ENCODE measurements at places on chromosomes 11 and 22.

DNA sequence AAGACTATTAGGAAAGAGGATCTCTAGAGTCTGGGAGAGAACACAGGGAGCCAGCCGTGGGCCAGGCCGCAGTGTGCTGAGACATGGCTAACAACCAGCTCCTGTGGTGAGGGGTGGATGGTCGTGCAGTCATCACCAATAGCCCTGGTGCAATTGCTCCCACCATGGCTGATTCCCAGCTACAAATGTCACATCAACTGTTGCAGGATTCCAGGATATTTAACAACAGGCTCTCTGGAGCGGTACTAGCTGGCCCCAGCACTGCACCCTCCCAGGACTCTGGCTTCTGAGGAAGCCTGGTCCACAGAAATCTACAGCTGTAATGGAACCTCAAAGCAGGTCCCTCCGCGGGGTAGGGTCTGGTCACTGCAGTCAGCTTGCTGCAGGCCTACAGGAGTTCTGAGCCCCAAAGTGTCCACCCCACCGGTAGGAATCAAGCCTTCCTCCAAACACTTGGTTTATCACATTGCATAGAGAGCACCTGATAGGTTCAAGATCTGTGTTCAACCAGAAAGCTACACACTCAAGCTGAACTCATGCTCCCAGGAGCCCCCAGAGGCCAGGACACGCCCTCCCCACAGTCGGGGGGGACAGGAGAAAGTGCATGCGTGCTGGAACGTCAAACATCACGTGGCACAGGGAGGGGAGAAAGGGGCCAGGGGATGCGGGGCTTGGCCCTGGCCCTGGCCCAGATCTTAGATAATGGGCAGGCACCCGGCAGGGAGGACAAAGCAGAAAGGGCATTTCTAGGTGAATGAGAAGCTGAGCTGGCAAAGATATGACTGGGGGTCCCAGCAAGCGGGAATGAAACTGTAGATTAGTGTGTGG is 609.0 kb downstream of the TBC1D22A start:
- no peaks in the 10 kb centered on the region for H3K4me1 ChIP-seq
- no peaks in the 10 kb centered on the region for H3K36me3 ChIP-seq
- H3K27me3 ChIP-seq: peaks cover 10% of the 10 kb centered on the region
- H3K4me3 ChIP-seq: no peak overlapping the region

GRCh38 chr22:45169591-45170466 is 6.1 kb downstream of the NUP50 start:
- H3K27ac ChIP-seq: peak overlapping the region; percentile 90
- peaks cover 74% of the 10 kb centered on the region for H3K36me3 ChIP-seq
- H3K27me3 ChIP-seq: no peaks in the 10 kb centered on the region
- no peak for DNase-seq
- no peak overlapping the region for H3K4me3 ChIP-seq

- peaks cover 11% of the 10 kb centered on the region for H3K36me3 ChIP-seq
- H3K4me1 ChIP-seq: peaks cover 67% of the 10 kb centered on the region
- H3K27ac ChIP-seq: peak overlapping the region; percentile 100
- peak overlapping the region; percentile 80 for H3K4me3 ChIP-seq
Observed at GRCh38 chr11:65381716-65382032, 772 bp downstream of the SLC25A45 start.

DNA sequence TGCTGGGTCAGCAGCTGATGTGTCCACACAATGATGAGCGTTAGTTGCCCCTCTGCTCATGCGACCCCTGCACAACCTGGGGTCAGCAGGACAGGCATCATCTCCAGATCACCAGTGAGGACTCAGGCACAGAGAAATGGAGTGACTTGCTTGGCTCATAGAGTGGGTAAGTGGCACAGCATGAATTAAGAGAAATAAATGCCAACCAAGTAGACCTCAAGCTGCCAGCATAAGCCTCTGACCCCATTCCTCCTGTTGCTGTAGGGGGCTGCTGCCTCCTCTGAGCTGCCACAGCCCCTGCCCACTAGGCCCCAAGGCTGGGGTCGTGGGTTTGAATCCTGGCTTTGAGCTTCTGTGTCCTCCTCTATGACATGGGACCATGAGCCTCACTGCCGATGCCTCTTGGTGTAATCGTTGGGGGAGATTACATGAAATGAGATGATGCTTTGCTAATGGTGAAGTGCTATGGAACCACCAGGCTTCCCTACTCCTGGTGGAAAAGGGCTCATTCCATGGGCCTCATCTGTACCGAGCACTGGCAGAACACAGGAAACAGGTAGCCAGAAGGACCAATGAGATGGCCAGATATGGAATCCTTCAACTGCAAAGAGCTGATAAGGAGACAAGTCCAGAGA is 33.6 kb downstream of the LRRC32 start:
- H3K36me3 ChIP-seq: no peaks in the 10 kb centered on the region
- H3K4me1 ChIP-seq: no peaks in the 10 kb centered on the region
- DNase-seq: no peak
- no peak overlapping the region for H3K27ac ChIP-seq
- H3K4me3 ChIP-seq: no peak overlapping the region
- peaks cover 53% of the 10 kb centered on the region for H3K27me3 ChIP-seq

DNA sequence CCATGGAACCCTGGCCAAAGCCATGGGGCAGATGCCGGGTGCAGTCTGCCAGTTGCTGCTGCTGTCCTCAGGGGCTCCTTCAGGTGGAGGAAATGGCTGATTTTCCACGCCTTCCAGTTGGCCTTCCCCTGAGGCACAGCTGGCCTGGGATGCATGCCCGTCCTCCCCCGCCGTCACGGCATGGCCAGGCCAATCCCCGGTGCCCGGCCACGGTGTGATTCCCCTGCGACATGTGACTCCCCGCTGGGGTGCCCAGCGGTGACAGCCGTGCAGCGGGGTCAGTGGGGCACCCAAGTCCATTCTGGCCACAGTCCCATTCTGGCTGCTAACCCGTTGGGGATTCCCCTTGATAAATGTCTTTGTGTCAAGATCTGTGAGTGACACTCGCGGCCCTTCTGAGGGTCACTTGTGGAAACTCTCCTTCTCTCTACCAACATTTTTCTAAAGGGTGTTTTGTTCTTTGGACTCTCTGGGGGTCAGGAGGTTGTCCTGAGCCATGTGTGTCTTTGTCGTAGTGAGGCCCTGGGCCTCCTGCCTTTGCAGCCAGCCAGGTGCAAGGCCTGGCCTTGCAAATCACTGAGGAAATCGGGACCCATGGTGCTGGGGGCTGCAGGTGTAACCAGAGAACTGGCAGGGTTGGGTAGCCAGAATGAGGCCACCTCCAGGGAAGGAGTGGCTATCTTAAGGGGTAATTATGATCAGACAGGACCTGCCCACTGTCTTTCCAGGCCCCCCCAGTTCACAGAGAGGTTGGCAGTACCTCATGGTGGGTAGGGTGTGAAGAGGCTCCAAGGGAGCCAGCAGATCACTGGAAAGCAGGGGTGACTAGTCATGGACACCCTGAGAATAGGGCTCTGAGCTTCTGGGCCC is 37.1 kb downstream of the KCNQ1OT1 start:
- H3K27me3 ChIP-seq: no peaks in the 10 kb centered on the region
- DNase-seq: no peak
- H3K27ac ChIP-seq: no peak overlapping the region
- no peak overlapping the region for H3K4me3 ChIP-seq
- H3K4me1 ChIP-seq: peaks cover 5% of the 10 kb centered on the region

GRCh38 chr11:73139476-73140198 is 2.5 kb downstream of the FCHSD2 start:
- peaks cover 3% of the 10 kb centered on the region for H3K27me3 ChIP-seq
- H3K27ac ChIP-seq: peak overlapping the region; percentile 67
- no peak for DNase-seq

- no peaks in the 10 kb centered on the region for H3K36me3 ChIP-seq
- H3K4me1 ChIP-seq: no peaks in the 10 kb centered on the region
- DNase-seq: no peak
- H3K4me3 ChIP-seq: no peak overlapping the region
Observed at GRCh38 chr11:126823274-126823673, 177.3 kb downstream of the KIRREL3 start.

GRCh38 chr22:38707346-38707745 is 1.6 kb downstream of the GTPBP1 start:
- no peaks in the 10 kb centered on the region for H3K36me3 ChIP-seq
- H3K27me3 ChIP-seq: no peaks in the 10 kb centered on the region
- H3K4me3 ChIP-seq: peak overlapping the region; percentile 95
- peak overlapping the region; percentile 92 for H3K27ac ChIP-seq

- no peak overlapping the region for H3K4me3 ChIP-seq
- H3K36me3 ChIP-seq: no peaks in the 10 kb centered on the region
- no peaks in the 10 kb centered on the region for H3K4me1 ChIP-seq
- H3K27me3 ChIP-seq: no peaks in the 10 kb centered on the region
- H3K27ac ChIP-seq: no peak overlapping the region
Observed at GRCh38 chr11:16242806-16243205, 113.5 kb downstream of the SOX6 start.

DNA sequence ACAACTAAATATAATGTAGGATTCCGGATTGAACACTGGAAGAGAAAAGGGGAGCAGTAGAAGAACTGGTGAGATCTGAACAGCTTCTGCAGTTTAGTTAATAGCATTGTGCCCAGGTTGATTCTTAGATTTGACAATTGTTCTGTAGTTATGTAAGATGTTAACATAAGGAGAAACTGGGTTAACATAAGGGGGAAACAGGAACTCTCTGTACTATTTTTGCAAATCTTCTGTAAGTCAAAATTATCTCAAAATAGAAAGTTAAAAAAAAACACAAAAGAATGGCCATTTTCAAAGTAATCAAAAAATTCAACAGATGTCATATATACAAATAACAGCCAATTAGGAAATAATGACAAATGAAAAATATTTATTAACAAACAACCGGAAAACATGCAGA is 18.7 kb upstream of the LRP5 start:
- H3K4me1 ChIP-seq: peaks cover 5% of the 10 kb centered on the region
- H3K4me3 ChIP-seq: no peak overlapping the region
- DNase-seq: no peak
- H3K36me3 ChIP-seq: no peaks in the 10 kb centered on the region

- no peaks in the 10 kb centered on the region for H3K36me3 ChIP-seq
- peak; percentile 75 for DNase-seq
- H3K27me3 ChIP-seq: no peaks in the 10 kb centered on the region
- H3K4me1 ChIP-seq: peaks cover 22% of the 10 kb centered on the region
- no peak overlapping the region for H3K27ac ChIP-seq
Observed at GRCh38 chr22:50270666-50271394, 650 bp upstream of the MAPK11 start.

DNA sequence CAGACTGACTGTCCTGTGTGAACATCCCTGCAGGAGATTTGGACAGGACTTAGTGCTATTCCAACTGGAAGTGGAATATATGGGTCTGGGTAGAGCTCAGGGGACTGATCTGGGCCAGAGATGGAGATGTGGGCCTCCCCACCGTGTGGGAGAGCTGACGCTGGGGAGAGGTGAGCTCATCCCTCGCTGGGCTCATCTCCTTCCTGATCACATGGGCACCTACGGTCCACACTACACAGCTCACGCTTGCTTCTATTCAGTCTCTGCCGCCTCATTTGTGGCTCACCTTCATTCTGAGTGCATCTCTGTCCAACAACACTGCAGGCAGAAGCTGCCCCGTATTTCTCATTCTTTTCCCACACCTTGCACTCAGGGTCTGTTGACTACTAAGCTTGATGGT is 16.6 kb upstream of the RAB1B start:
- H3K4me3 ChIP-seq: no peak overlapping the region
- H3K4me1 ChIP-seq: peaks cover 16% of the 10 kb centered on the region
- H3K27me3 ChIP-seq: no peaks in the 10 kb centered on the region
- peak overlapping the region; percentile 44 for H3K27ac ChIP-seq
- peaks cover 33% of the 10 kb centered on the region for H3K36me3 ChIP-seq

- H3K27ac ChIP-seq: no peak overlapping the region
- no peak for DNase-seq
- no peaks in the 10 kb centered on the region for H3K36me3 ChIP-seq
Observed at GRCh38 chr11:69648679-69649575, 8.0 kb downstream of the CCND1 start.

GRCh38 chr22:26708256-26709009 is 51.0 kb downstream of the MIAT start:
- no peak overlapping the region for H3K4me3 ChIP-seq
- no peak for DNase-seq
- H3K36me3 ChIP-seq: peaks cover 67% of the 10 kb centered on the region
- no peaks in the 10 kb centered on the region for H3K27me3 ChIP-seq
- H3K4me1 ChIP-seq: peaks cover 48% of the 10 kb centered on the region

GRCh38 chr22:17777005-17777716 is 2.9 kb upstream of the BID start:
- H3K36me3 ChIP-seq: peaks cover 2% of the 10 kb centered on the region
- H3K27ac ChIP-seq: peak overlapping the region; percentile 94
- peak overlapping the region; percentile 89 for H3K4me3 ChIP-seq
- no peaks in the 10 kb centered on the region for H3K27me3 ChIP-seq

DNA sequence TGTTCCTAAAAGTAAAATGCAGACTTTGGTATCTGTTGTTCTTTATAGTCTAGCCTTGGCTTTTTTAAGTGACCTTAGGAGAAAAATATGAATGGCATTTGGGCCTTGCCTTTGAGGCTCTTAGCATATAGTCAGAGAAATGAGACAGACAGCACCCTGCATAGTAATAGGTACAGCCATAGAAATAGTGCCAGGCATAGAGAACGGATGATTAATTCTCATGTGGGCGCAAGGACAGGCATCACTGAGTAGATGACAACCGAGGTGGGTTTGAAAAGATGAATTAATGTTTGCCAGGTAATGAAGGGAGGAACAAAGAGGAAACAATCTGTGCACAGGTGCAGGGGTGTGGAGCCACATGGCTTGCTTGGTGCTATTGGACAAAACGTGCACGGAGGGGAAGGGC is 90.5 kb downstream of the BMAL1 start:
- peaks cover 54% of the 10 kb centered on the region for H3K36me3 ChIP-seq
- H3K4me1 ChIP-seq: no peaks in the 10 kb centered on the region
- no peaks in the 10 kb centered on the region for H3K27me3 ChIP-seq
- no peak for DNase-seq
- no peak overlapping the region for H3K4me3 ChIP-seq
- no peak overlapping the region for H3K27ac ChIP-seq

- no peak for DNase-seq
- no peak overlapping the region for H3K27ac ChIP-seq
- H3K27me3 ChIP-seq: no peaks in the 10 kb centered on the region
- peaks cover 3% of the 10 kb centered on the region for H3K4me1 ChIP-seq
Observed at GRCh38 chr11:78177216-78177615, 11.2 kb downstream of the KCTD21 start.

DNA sequence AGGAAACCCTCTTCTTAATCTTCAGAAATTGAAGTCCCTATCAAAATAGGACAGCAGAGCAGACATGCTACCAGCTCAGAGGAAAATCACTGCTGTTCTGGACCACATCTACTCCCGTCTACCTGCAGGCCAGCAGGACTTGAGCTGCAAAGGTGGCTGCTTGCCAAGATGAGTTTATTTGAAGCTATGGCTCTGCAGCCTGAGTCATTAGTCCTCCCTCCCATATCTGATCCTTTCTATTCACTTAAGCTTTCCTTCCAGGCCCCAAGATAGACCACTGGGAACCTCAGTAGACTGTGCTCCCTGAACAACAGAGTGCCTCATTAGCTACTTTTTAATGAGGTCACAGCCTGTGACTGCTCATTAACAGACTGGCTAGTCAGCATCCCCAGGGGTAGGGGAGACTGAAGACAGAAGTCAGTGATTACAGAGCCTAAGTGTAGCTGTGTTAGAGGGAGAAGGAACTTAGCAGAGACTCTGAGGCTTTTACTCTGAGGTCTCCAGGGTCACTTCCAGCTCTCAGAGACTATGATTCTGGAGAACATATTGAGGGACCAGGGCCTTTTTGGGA is 6.8 kb upstream of the OR10A2 start:
- peaks cover 16% of the 10 kb centered on the region for H3K36me3 ChIP-seq
- no peak overlapping the region for H3K4me3 ChIP-seq
- H3K27me3 ChIP-seq: peaks cover 13% of the 10 kb centered on the region
- no peak for DNase-seq
- no peak overlapping the region for H3K27ac ChIP-seq
- no peaks in the 10 kb centered on the region for H3K4me1 ChIP-seq

Data from naive thymus-derived CD8-positive, alpha-beta T cell (primary cell).